Stimulated activated CD4-positive, alpha-beta T cell treated with anti-CD3 and anti-CD28 coated beads, Interleukin-15, amount 100 ng/mL, for 48 hours (primary cell): ENCODE measurements at places on chromosomes 13 and 19.
A peak's percentile ranks its signal among the peaks of the same experiment; 100 is the strongest.

GRCh38 chr19:20072936-20073335, 4.9 kb upstream of the ZNF90 start:
- DNase-seq, result no peak

DNA sequence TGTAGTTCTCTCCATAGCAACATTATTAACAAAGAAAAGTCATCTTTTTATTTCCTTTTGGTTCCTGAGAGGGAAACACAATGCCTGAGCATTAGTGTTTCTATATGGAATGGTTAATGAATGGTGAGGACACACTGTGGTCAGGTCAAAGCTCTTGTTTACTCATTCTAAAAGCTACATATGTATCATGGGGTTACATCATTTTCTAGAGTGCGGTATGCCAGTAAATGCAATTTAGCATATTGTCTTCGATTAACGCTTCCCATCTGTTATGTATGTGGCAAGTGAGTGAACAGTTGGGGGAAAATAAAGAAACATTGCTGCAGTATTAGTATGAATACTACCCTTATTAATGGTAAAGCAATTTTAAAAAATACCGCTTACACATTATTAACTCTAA, 1152.2 kb upstream of the SPRY2 start:
- no peak for DNase-seq

DNA sequence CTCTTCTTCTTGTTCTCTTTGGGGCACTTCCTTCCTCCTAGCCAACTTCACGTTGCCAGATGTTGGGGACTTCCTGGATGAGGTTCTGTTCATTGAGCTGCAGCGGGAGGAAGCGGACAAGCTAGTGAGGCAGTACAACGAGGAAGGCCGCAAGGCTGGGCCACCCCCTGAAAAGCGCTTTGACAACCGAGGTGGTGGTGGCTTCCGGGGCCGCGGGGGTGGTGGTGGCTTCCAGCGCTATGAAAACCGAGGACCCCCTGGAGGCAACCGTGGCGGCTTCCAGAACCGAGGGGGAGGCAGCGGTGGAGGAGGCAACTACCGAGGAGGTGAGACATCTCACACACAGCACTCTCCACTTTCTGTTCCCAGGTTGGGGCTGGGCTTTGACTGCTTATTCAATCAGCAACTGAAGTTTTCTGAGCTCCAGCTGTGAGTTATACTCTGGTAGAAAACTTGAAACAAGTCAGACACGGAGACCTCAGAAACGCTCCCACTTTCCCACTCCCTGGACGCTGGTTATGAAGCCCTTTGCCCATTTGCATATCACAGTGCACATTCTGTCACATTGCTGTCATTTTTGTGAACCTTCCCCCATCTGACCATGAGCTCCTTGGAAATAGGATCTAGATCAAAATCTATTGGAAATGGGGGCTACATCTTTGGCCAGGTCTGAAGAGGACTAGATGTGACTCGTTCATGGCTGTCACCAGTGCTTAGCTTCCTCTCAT, 7.2 kb upstream of the CCDC97 start:
- peak; percentile 48 for DNase-seq

DNA sequence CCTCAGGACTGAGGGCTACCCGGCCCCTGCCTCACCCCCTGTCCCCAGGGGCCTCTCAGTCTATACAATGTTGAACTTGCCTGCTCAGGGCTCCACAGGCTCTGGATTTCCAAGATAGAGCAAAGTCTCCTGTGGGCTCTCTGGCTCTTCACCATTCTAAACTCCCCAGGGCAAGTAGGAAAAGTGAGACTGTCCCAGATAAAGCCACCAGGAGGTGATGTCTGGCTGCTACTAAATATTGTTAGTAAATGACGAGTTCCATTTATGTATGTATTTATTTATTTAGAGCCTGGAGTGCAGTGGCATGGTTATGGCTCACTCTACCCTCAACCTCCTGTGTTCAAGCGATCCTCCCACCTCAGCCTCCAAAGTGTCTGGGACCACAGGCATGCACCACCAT, 73.6 kb upstream of the SIAH3 start:
- no peak for DNase-seq

DNA sequence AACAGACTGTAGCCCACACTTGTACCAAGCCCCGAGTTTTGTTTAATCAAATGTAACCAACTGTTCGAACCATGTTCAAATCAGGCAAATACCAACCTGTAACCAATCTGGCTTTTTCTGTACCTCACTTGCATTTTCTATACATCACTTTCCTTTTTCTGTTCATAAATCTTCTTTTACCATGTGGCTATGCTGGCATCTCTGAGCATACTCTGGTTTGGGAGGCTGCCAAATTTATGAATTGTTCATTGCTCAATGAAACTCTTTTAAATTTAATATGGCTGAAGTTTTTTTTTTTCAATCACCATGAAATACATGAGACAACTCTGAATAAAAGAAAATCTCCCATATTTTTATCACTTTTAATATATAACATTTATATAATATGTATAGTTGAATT, 256.1 kb downstream of the SLITRK6 start:
- no peak for DNase-seq

GRCh38 chr13:111339366-111340143, 19.1 kb downstream of the TEX29 start:
- no peak for DNase-seq

GRCh38 chr19:49347835-49348234, 12.6 kb downstream of the CD37 start:
- DNase-seq, result no peak

DNA sequence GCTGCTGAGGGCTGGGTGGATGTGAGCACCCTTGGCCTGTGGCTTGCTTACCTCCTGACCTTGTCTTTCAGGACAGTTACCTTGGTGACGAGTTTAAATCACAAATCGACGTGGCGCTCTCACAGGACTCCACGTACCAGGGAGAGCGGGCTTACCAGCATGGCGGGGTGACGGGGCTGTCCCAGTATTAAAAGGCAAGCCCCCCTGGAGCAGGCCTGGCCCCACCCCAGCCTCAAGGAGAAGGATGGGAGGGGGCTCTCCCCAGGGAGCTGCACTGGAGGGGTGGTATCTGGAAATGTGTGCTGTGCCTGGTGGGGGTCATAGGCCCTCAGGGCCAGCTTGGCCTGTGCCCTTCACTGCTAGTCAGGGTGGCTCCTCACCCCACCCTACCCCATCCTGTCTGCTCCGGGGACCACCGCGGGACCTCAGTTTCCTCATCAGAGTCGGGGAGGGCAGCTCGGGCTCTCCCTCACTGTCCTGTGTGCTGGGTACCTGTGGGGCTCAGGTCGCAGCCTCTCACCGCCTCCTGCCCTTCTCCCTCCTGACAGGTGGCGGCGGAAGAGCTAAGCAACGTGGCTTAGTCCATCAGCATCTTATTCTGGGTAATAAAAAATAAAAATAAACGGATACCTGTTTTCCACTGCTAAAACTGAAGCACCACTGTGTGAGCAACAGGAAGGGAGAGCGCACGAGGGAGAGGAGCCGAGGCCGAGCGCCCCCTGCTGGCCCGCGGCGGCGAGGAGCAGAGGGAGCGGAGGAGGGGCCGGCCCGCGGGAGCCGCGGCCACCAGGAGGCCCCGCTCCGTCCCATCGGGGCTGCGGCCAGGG, 29.8 kb downstream of the CERS1 start:
- peak; percentile 22 for DNase-seq

GRCh38 chr13:114000151-114001040, 26.5 kb upstream of the C13orf46 start:
- no peak for DNase-seq

- DNase-seq, result no peak
Observed at GRCh38 chr19:4745986-4746385, 22.3 kb upstream of the DPP9 start.

GRCh38 chr13:109783815-109784589, 2.4 kb downstream of the IRS2 start:
- no peak for DNase-seq

- DNase-seq, result no peak
Observed at GRCh38 chr13:73061473-73061872, 2.7 kb downstream of the KLF5 start.

- DNase-seq, result no peak
Observed at GRCh38 chr19:49730166-49730565, 32.9 kb downstream of the TSKS start.

DNA sequence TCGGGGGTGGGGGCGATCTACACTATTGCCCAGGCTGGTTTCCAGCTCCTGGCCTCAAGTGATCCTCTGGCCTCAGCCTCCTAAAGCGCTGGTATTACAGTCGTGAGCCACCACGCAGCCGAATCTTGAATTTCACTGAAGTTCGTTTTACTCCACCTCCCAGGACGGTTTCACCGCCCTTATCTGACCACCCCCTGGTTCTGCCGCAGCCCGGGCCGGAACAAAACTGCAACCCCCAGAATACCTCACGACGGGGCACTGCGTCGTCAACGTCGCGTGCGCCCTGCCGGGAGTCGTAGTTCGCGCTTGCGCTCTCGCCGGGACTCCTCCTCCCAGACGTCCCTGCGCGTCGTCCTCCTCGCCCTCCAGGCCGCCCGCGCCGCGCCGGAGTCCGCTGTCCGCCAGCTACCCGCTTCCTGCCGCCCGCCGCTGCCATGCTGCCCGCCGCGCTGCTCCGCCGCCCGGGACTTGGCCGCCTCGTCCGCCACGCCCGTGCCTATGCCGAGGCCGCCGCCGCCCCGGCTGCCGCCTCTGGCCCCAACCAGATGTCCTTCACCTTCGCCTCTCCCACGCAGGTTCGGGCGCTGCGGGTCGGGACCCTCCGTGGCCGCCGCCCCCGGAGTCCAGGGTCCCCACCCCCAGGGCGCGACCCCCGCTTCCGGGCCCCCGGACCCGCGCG, at the start of gene ATP5F1D:
Gene ATP5F1D, plus strand, starts transcription at position 335 of the 679 bp plus-strand sequence. Its CDS starts 100 bp downstream, at position 435.
- DNase-seq, result peak; percentile 96

DNA sequence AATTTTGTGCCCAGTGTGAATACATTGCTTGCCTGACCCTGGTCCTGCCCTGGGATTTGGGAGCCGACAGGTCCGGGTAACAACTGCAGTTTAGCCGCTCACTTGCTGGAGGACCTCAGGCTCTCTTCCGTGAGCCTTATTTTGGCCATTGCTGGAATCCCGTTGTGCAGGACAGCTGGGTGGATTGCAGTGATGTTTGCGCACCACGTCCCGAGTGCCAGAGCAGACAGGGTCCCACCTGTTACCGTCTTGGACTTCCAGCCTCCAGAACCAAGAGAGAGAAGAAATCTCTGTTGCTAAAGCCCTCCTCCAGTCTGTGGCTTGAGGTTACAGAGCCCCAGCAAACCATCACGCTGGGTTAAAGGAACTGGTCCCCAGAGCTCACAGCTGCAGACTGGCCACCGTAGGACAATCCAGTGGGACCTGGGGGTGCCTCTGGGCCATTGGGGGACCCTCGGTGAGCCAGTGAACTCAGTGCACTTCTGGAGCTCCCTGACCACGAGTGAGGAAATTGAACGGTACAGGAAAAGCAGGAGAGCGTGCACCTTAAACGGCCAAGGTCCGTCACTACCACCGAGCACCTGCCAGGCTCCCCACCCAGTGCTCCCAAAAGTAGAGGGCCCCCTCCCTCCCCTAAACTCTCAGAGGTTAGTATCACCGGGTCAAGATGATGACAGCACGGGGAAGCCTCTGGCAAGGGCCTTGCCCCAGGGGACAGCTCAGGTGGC, 92.9 kb downstream of the GNG7 start:
- DNase-seq, result no peak

DNA sequence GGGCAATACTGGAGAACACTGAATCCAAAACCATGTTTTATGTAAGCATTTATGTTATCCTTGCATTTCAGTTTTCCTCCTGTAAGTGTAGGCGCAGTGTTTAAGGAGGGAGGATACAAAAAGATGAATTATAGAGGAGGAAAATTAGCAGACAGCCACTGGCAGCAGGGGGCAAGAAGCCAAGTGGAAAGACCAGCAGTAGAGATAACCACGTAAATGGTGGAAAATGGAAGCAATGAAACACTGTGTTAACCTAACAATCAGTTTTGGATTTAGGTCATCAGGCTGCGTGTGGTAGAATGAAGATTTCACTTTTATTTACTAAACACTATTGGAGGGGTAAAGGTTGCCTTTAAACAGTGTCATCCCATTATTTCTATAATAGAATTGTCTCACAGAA, 447.3 kb downstream of the GPC6 start:
- DNase-seq, result no peak

GRCh38 chr13:79907527-79907926, 426.6 kb downstream of the NDFIP2 start:
- DNase-seq, result no peak

DNA sequence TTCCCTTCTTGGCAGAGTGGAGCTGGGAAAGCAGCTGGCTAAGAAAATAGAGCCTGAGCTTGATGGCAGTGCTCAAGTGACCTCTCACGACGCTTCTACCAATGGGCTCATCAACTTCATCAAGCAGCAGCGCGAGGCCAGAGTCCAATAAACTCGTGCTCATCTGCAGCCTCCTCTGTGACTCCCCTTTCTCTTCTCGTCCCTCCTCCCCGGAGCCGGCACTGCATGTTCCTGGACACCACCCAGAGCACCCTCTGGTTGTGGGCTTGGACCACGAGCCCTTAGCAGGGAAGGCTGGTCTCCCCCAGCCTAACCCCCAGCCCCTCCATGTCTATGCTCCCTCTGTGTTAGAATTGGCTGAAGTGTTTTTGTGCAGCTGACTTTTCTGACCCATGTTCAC, 4.3 kb upstream of the PDCD2L start:
- DNase-seq, result no peak

- DNase-seq, result no peak
Observed at GRCh38 chr13:53004573-53004972, 24.0 kb upstream of the OLFM4 start.

- no peak for DNase-seq
Observed at GRCh38 chr13:80618781-80619180, 277.9 kb upstream of the SPRY2 start.

DNA sequence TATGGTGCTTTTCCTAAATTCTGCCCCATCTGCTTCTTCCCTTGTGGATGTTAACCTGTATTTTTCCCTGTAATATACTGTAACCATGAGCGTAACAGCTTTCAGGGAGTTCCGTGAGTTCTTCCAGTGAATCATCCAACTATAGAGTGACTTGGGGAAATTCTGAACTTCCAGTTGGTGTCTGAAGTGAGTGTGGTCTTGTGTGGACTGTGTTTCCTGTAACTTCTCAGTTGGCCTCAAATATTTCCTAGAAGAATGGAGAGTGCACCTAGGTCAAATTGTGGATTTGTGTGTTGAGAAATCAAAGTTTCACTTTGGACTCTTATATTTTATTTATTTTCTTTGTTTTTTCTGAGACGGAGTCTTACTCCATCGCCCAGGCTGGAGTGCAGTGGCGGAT, 11.0 kb upstream of the ZNF766 start:
- DNase-seq, result no peak

DNA sequence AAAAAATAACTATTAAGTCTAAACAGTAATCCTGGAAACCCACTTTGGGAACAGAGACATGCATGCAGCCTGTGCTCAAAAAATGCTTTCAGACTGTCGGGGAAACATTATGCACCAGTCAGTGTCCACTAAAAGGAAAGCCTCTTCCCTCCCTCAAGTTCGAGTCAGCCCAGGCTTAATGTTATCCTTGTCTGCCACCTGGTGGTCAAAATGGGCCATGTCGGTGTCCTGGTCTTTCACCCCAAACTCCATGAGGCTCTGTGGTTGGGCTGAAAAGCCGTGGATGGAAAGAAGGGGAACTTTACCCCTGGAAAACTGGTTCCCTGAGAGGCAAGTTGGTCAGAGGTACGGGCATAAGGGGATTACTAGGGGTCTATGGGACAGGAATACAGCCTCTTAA, 88.4 kb upstream of the ZNF492 start:
- DNase-seq, result peak; percentile 25

GRCh38 chr19:55454787-55455243, 6.6 kb downstream of the ISOC2 start:
- peak; percentile 26 for DNase-seq

- DNase-seq, result no peak
Observed at GRCh38 chr13:52845334-52845761, 3.1 kb downstream of the PCDH8 start.
